ENCODE measurements at places on chromosomes 1 and 21.

DNA sequence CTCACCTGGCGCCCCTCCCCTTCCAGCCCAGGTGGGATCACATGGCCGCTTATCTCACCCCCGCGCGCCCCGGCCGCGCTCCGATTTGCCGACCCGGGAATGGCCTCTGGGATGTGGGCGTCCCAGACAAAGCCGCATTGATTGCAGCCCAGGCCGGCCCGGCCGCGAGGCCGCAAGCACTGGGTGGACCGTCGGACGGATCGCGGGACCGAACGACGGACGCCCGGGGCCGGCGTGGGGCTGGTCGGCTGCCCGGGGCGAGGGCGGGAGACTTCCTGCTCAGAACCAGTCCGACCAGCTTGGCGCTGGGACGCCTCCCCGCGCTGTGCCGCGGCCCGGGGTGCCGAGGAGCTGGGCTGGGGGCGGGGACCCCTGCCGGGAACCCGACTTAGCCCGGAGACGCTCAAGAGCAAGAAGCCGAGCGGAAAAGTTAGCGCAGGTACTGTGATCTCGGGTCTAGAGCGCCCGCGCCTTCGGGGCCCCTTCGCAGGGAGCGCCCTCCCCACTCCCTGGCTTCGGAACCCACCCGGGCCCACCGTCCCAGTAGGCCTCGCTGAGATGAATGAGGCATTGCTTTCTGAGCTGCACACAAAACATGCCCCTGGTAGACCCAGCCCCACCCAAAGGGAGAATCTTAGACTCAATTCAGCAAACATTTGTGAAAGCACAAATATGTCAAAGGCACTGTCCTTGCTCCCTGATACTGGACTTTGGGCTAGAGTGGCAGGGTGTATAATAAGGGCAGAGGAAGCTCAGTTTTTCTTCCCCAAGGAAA is 415 bp upstream of the LAD1 start:
- DNase-seq: no peak

DNA sequence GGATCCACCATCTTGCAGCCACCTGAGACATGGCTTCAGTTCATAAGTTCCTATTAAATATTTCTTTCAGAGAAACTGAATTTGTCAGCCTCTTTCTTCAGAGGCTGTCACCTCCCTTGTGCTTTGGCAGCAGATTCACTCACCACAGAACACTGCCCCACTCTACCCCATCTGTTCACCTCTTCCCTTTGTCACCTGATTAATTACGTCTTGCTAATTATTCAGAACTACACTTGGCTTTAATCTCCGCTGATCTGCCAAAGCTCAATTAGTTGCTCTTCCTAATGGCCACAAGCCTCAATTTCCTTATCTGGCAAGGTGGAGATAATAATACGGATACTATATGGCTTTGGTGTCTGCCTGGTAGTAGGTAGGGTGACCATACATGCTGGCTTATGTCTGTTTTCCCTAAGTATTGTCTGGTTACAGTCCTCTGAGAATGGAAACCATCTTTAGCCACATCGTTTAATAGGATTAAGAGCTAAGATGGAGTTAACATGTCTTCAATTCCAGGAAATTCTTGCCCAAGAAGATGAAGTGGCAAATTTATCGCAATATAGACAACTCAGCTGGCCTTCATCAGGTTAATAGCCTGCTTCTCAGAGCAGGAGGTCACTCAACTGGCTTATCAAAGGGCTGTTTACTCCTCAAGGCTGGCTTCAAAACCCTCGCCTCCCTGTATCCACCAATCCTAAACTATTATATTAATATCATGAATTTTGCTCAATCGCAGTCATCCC is 58.2 kb upstream of the ADAR start:
- no peak for DNase-seq

DNA sequence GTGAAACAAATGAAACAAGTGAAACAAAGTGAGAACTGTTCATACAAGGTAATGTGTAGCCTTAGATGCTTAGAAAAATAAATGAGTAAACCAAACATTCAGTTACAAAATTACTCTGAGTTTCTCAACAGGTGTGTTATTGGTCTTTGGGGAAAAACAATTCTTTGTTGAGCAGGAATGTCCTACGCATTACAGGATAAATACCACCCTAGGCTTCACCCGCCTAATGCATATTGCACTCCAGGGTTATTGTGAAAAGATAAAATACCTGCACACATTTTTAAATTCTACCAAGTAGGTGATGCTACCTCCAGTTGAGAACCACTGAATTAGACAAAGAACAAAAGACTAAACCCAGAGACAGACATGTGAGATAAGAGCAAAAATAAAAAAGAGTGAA is 72.2 kb downstream of the ADAMTS1 start:
- no peak for DNase-seq

GRCh38 chr21:38459490-38459889 is 38.8 kb downstream of the ERG start:
- DNase-seq: no peak

DNA sequence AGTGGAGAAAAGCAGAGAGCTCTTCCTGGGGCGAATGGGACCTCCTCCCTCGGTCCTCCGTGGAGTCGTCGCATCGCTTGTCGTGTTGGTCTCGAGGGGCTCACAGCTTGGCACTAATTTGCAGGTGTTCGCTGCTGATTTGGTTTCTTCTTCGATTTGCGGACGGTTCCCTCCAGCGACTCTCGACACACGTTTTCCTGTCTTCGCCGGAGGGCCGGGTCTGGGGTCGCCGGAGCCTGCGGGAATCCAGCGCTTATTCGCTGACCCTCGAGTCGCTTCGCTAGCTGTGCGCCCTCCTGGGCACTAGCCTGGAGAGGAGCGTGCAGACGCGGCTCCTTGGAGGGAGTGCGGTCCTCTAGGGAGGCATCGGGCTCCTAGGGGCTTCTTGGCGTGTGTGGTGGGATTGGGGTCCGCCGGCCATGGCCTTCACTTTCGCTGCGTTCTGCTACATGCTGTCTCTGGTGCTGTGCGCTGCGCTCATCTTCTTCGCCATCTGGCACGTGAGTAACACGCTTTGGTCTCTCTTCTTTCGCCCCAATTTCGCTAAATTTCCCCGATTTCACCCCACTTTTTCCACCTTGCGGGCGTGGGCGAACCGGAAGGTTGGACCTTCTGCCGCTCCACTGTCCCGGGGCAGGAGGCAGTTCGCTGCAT is 766 bp downstream of the CNIH3 start:
- DNase-seq: no peak

GRCh38 chr1:39575191-39576015 is 1.2 kb downstream of the PABPC4 start:
- DNase-seq: no peak

GRCh38 chr1:117696561-117696960 is 90.7 kb downstream of the TENT5C start:
- no peak for DNase-seq

DNA sequence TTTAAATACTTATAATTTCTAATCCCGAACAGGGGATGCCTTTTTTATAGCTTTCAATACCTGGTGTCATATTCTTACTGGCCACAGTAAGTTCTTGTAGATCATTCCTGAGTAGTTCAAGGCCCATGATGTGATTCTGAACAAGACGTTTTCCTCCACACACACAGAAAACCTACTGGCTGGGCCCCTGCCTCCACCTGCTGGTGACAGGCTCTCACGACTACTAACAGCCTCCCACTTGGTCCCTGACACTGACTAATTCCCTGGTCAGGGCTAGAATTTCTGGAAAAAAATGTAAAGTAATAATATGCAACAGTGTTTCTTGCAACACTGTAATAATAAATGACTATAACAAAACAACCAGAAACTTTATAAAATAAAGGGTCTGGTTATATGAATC is 50.4 kb upstream of the RIPK4 start:
- DNase-seq: peak; percentile 11

- no peak for DNase-seq
Observed at GRCh38 chr1:88640060-88640459, 44.0 kb upstream of the PKN2 start.

- no peak for DNase-seq
Observed at GRCh38 chr1:66788231-66788939, 12.7 kb downstream of the INSL5 start.

- no peak for DNase-seq
Observed at GRCh38 chr21:33249331-33250002, 16.7 kb upstream of the IL10RB start.

- no peak for DNase-seq
Observed at GRCh38 chr1:172184506-172185191, 235.8 kb upstream of the C1orf105 start.

DNA sequence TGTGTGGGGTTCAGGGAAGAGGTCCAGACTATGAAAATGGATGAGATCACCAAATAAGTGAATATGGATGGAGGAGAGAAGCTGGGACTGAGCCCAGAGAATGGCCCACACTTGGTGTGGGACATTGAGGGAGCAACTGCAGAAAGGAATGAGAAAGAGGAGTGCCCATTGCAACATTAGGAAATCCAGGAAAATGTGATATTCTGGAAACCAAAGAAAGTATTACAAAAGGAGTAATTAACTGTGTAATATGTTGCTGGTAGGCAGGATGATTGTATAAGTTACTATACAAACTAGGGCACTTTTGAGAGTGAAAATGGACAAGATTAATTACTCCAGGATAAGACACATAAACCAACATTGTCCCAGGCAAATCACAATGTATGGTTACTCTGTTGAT is 59.8 kb upstream of the ARTN start:
- no peak for DNase-seq

DNA sequence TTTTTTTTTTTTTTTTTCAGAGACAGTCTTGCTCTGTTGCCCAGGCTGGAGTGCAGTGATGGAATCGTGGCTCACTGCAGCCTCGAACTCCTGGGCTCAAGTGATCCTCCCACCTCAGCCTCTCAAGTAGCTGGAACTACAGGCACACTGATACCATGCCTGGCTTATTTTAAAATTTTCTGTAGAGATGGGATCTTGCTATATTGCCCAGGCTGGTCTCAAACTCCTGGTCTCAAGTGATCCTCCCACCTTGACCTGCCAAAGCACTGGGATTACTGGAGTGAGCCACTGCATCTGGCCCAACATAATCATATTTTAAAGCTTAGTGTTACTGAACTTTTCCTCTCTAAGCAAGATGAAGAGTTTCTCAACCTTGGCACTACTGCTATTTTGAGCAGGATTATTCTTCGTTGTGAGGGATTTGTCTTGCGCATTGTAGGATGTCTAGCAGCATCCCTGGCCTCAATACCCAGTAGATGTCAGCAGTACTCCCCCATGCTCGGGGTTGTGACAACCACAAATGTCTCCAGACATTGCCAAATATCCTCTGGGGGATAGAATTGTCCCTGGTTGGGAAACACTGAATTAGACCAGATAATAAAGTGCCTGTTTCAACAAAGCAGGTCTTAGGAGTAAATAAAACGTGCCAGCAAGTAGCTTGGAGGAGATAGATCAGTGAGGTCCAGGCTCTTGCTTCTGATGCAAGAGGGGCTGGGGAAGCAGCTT is 15.1 kb upstream of the THRAP3 start:
- DNase-seq: no peak

GRCh38 chr1:201758499-201759050 is 70.4 kb upstream of the IPO9 start:
- DNase-seq: no peak

GRCh38 chr1:53279296-53280200 is 41.2 kb upstream of the MAGOH start:
- DNase-seq: no peak

DNA sequence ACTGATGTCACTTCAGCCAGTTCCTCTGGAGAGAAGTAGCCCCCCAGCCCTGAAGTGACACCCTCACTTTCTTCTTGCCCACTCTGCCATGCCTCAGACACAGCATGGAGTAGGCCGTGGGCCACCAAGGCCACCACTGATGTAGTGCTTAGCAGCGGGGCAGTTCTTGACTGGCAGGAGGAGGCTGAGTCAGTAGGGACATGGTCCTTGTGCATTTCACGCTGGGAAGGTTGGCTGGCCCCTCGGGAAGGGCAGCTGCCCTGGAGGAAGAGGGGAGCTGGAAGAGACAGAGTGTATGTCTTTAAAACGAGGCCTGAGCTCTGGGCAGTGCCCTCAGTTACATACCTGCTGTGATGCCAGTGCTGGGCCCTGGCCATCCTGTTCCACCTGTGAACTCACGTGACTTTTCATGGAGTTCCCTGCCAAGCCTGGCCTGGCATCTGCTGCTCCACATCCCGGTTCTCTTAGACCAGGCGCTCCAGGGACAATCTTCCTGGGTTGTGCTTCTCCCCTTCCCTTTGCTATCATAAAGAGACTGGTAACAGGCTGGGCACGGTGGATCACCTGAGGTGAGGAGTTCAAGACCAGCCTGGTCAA is 158.6 kb upstream of the TMEM51 start:
- DNase-seq: no peak

DNA sequence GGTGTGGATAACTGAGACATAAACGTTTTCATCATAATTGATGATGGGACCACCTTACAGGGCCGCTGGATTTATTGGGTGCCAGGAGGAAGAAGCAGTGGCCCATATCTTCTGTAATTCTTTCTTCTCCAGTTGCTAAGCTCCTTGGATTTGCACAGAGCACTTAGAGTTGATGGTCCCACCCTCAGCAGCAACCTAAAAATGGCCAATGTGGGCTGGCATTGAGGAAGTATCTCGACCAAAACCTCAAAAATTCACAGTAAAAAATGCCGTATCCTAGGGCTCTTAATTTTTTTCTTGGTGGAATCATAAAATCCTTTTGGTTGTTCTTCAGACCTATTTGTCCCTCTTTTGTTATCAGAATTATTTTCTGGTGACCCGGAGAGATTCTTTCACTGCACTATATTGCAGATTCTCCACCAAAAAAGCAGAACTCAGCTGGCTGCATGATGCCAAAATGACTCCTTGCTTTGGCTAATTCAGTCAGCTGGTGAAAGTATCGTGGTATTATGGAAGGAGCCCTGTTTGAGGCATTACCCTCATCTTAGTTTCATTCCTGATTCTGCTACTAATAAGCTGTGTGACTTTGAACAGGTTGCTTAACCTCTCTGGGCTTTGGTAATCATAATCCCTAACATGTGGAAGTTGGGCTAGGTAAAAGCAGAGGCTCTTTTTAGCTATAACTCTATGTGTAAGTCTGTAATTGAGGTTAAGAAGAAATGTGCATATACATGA is 27.6 kb downstream of the KIRREL1 start:
- DNase-seq: no peak

DNA sequence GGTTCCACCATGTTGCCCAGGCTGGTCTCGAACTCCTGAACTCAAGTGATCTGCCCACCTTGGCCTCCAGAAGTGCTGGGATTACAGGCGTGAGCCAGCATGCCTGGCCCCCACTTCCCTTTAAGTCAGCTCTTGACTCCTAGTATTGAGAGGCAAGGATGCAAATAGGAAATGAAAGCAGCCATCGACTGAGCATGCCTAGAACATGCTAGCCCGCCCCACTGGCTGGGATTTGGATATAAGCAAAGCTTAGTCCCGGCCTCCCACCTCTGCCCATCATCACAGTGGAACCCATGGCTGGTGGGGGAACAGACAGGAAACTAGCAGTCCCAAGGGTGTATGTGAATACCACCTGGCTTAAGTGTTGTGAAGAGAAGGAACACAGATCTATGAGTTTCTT is 10.5 kb downstream of the C1orf167 start:
- no peak for DNase-seq

- no peak for DNase-seq
Observed at GRCh38 chr1:63612564-63612963, 19.4 kb downstream of the PGM1 start.

DNA sequence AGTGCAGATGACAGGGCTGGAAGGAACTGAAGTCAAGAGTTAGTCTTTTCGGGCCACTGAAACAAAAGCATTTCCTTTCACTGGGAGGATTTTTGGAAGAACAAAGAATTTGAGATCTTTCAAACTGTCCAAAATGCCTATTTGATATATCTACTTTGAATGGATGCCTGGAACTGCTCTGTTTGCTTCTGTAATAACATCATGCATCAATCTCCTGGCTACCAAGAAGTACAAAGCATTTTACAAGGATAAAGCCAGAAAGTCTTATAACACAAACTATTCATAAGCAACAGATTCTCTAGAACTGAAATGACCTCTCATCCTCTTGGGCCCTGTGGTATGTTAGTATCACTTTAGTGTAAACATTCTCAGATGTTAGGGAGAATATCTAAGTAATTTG is 18.2 kb upstream of the RHOU start:
- DNase-seq: no peak
